ENCODE measurements at places on chromosomes 3 and 15. TPM values are rescaled to one million over a fixed set of nuclear protein-coding genes. Genes with fewer than 3 reads are reported as not detected.

The MINAR1 gene
- total RNA-seq: 0.21 TPM

The ACTRT3 gene
- total RNA-seq: 0.30 TPM

The CEMIP gene
- total RNA-seq: not detected

The UCN2 gene
- total RNA-seq: not detected

- peak; percentile 80 for DNase-seq
- no peak overlapping the region for H3K27ac ChIP-seq
- no peak overlapping the region for H3K4me3 ChIP-seq
- peaks cover under 1% of the 10 kb centered on the region for H3K27me3 ChIP-seq
Observed at GRCh38 chr15:92521624-92522008, 127.9 kb downstream of the ST8SIA2 start.

GRCh38 chr3:193078996-193079753 is 161.5 kb upstream of the MB21D2 start:
- no peaks in the 10 kb centered on the region for H3K27me3 ChIP-seq
- no peak for DNase-seq
- H3K36me3 ChIP-seq: no peaks in the 10 kb centered on the region
- H3K4me1 ChIP-seq: no peaks in the 10 kb centered on the region

GRCh38 chr15:74855857-74856256 is 12.9 kb upstream of the ULK3 start:
- peak overlapping the region; percentile 51 for H3K27ac ChIP-seq
- H3K4me1 ChIP-seq: peaks cover 35% of the 10 kb centered on the region
- DNase-seq: no peak
- H3K27me3 ChIP-seq: no peaks in the 10 kb centered on the region

DNA sequence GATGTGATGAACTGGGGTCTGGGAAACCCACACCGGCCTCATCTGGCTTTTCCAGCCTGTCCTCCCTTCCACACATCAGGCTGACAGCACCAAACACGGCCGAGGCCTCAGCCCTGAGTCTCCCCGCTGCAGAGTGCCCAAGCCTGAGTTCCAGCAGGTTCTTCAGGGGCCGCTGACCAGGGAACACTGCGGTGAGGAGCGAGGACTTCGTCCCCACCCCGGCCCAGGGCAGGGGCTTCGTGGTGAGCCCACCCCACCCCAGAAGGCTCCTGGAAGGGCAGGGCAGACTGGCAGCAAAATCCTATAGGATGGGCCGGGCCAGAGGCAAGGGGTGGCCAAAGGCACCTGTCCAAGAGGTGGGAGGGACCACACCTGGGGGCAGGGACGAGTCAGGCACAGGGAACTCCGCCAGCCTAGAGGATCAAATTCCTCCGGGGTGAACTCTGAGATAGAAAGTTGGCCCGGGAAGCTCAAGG is at the start of gene SLC51A:
SLC51A (plus strand) TSS at position 446 of the 476 bp plus-strand sequence. CDS start 179 bp downstream, outside the sequence.
- H3K4me3 ChIP-seq: no peak within 1 kb of the TSS
- no peak for DNase-seq
- H3K27me3 ChIP-seq: no peaks in the 10 kb centered on the region
- H3K36me3 ChIP-seq: no peaks in the 10 kb centered on the region
- H3K27ac ChIP-seq: peak within 1 kb of the TSS; percentile 21

DNA sequence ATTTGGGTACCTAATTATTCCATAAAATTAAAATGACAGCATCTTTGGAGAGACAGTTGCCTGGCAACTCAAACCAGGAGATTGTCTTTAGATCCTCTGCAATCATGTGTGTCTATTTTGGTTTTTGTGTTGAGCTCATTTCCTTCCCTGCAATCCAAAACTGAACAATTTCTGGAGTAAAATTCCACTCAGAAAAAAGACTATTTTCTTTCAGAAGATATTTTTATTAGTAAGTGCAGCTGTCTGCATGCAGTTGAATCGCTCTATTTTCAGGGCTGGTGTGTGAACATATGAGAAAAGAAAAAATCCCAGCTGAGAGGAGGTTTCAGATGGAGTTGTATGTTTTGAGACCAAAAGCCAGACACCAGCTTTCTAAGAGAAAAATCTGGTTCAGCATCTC is 41.9 kb upstream of the DYNC1LI1 start:
- H3K4me3 ChIP-seq: no peak overlapping the region
- H3K4me1 ChIP-seq: no peaks in the 10 kb centered on the region
- DNase-seq: no peak
- no peaks in the 10 kb centered on the region for H3K36me3 ChIP-seq
- H3K27ac ChIP-seq: no peak overlapping the region

DNA sequence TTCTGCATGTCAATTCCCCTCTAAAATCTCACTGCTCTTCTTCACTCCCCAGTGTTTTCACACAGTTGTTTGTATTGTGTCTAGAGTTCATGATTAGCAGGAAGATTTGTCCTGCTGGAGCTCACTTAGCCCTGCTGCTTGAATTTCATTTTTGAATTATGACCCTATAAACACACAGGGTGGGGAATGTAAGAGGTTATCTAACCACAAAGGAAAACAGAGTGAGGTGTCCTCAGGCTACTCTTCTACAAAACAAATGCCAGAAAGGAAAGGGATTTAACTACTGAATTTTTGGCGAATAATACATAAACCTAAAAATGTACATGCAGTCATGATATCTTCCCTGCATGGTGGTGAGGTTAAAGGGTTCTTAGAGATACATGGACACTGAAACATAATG is 215.1 kb upstream of the CNTN4 start:
- H3K4me1 ChIP-seq: no peaks in the 10 kb centered on the region
- DNase-seq: no peak
- H3K27ac ChIP-seq: no peak overlapping the region
- H3K36me3 ChIP-seq: no peaks in the 10 kb centered on the region
- H3K4me3 ChIP-seq: no peak overlapping the region
- H3K27me3 ChIP-seq: no peaks in the 10 kb centered on the region

- H3K27me3 ChIP-seq: no peaks in the 10 kb centered on the region
- peaks cover 7% of the 10 kb centered on the region for H3K36me3 ChIP-seq
- H3K4me1 ChIP-seq: peaks cover 38% of the 10 kb centered on the region
Observed at GRCh38 chr15:44300572-44300971, 12.1 kb downstream of the GOLM2 start.

DNA sequence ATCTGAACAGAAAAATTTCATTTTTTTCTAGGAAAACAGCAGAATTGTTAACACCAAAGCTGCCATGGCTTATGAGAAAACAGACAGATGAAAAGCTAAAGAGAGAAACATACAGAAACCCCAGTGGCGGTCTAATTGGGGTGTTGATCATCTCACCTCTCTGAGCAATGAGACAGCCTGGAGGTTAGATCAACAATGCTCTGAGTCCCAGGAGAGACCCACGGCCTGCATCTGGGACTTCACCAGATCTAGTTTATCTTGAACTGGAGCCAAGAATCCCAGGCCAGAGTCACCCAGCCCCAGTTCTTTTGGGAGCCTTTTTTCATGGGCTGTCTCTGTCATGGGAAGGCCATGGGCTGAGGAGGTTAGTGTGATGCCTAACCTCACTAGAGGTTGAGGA is 3.5 kb upstream of the GALNT15 start:
- no peaks in the 10 kb centered on the region for H3K36me3 ChIP-seq
- H3K4me1 ChIP-seq: no peaks in the 10 kb centered on the region
- no peak for DNase-seq
- H3K27me3 ChIP-seq: peaks cover 2% of the 10 kb centered on the region

DNA sequence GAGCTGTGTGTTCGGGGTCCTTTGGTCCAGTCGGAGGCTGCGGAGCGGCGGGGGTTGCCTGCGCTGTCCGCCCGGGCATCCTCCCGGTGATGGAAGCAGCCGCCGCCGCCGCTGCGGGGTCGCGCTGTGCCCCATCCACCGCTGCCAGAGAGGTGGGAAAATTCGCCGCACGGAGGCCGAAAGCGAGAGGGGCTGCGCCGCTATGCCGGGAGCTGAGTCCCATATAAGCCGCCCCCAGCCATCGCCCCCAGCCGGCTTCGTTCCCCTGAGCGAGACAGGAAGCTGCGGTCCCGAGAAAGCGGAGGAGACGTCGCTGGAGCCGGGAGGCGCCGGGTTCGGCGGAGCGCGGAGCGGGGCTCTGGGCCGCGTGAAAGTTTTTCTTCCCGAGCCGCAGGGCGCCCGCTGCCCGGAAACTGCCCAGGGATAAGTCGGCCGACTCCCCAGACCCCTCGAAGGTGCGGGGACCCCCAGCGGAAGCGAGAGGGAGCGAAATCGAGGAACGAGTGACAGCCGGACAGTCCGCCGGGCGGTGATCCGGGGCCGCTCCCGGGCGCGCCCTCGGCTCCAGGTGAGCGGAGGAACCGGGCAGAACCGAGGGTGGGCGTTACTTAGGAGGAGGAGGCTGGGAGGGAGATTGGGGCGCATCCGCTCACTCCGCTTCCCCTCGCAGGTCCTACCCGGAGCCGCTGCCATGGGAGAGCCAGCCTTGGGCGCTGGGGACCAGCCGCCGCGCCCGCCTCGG is 574 bp downstream of the CHST2 start:
- H3K27ac ChIP-seq: no peak overlapping the region
- peak; percentile 48 for DNase-seq
- no peaks in the 10 kb centered on the region for H3K27me3 ChIP-seq
- peak overlapping the region; percentile 84 for H3K4me3 ChIP-seq
- peaks cover 6% of the 10 kb centered on the region for H3K36me3 ChIP-seq
